ENCODE measurements at places on chromosomes 16 and 17. TPM values are rescaled to one million over a fixed set of nuclear protein-coding genes. Genes with fewer than 3 reads are reported as not detected.

GRCh38 chr17:300881-301280 is 51.7 kb downstream of the RPH3AL start:
- no peak for DNase-seq

DNA sequence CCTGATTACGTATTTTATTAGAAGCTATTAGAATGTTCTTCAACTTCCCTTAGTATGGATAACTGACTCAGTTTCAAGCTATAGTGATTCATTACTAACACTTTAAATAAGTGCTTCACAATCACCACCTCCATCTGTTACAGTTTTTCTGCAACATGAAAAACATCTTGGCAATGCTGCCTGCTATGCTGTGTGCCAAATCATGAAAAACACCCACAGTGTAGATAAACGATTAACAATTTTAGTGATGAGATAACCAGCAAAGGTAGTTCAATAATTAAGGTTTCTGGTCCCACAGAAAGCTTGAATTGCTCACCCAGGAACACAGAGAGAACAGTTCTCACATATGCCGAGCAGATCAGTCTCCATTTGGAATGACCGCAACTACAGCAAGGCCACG is 51.4 kb upstream of the SLC25A19 start:
- no peak for DNase-seq

DNA sequence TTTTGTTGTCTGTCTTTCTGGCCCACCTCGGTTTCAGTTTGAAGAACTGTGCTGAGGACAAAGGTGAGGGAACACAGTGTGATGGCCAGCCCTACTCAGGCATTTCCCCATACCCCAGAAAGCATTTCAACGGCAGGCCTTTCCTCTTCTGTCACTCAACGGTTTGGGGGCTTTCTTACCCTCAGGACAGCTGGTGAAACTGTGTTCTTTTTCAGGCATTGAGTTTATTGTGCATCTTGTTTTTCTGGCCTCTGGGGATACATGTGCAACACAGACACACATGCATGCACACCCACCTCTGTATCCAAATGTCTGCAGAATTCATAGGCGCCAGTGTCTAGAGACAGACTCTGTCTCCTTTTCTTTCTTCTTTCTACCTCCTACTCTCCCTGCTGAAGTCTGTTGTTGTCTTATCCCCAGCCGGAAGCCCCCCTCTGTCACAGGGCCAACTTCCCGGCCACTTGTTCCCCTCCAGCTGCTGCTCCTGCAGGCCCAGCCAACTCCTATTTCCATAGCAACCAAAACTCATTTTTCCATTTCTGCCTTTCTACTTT is 17.0 kb downstream of the CHD9 start:
- peak; percentile 76 for DNase-seq

The KRT24 gene
- polyA plus RNA-seq = 4.7 TPM

The GUCY2D gene
- polyA plus RNA-seq = not detected

DNA sequence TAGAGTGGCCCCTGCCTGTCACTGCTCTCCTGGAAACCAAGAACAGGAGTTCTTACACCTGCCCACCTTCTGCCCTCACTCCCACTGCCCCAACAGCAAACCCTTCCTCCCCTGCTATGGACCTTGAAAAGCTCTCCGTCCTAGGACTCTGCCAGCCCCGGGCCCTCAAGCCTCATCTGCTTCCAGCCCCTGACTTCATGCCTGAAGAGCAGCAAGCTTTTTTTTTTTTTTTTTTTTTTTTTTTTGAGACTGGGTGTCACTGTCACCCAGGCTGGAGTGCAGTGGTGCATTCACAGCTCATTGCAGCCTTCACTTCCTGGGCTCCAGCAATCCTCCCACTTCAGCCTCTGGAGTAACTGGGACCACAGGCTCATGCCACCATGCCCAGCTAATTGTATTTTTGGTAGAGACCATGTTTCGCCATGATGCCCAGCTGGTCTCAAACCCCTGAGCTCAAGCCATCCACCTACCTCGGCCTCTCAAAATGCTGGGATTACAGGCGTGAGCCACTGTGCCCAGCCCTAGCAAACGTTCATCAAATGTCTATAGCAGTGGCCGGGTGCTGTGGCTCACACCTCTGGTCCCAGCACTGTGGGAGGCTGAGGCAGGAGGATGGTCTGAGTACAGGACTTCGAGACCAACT is 16.9 kb downstream of the CARHSP1 start:
- no peak for DNase-seq

DNA sequence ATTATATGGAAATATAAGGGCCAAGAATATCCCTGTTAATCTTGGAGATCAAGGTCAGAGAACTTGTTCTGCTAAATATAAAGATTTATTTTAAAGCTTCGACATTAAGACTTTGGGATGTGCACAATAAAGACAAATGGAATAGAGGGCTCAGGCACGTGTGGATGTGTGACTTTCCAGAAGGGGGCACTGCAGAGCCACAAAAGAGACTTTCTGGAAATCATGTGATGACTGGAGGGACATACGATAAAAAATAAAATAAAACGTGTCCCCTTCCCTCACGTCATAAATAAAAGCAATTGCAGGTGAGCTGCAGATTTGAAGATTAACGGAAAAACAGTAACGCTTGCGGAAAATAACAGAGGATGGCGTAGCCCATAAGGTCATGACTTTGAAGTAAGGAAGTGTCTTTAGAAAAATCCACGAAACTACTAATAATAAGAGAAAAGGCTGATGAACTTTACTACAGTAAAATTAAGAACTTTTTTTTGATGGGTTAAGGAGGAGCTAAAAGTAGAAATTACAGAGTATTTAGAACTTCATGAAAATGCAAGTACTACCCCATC is 9.4 kb upstream of the ENGASE start:
- DNase-seq = no peak

DNA sequence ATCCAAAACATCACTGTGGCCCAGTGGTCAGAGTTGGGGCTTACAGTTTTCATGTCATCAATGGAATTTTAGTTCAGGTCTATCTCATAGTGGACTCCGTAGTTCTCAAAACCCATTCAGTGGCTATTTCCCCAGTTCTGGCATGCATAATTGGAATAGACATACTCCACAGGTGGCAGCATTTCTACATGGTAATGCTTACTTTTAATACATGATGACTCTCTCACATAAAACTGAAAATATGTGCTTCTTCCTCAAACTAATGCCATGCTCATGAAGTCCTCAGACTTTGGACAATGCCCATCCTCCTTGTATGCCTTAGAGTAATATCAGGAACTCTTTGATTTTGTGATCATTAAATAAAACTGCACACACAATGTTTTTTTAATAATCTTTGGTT is 857.4 kb upstream of the GOT2 start:
- no peak for DNase-seq

DNA sequence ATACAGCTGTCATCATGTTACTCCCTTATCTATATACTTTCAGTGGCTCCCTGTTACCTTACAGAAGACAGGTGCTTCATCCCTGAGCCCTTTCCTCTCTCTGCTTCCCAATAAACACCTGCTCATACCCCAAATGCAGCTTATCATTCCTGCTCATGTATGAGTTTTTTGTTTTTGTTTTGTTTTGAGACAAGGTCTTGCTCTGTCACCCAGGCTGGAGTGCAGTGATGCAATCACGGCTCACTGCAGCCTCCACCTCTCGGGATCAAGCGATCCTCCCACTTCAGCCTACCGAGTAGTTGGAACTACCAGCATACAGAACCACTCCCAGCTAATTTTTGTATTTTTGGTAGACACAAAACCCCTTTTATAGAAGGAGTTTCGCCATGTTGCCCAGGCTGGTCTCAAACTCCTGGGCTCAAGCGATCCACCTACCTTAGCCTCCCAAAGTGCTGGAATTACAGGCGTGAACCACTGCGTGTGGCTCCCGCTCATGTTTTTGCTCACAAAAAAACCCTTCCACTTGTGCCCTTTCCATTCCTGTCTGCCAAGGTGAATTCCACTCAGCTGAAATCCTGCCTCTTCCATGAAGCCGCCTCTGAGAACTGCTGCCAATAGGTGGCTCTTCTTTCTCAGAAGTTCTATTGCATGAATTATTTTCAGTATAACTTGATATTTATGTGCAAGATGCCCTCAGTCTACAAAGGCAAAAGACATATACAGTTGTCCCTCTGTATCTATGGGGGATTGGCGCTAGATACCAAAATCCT is 7.9 kb upstream of the RNF157 start:
- DNase-seq = no peak

The ARHGAP23 gene
- polyA plus RNA-seq = 39.8 TPM

The PRAC1 gene
- polyA plus RNA-seq = 18.0 TPM

The GRIN2C gene
- 0.47 TPM for polyA plus RNA-seq

The STAC2 gene
- polyA plus RNA-seq = 1.1 TPM

DNA sequence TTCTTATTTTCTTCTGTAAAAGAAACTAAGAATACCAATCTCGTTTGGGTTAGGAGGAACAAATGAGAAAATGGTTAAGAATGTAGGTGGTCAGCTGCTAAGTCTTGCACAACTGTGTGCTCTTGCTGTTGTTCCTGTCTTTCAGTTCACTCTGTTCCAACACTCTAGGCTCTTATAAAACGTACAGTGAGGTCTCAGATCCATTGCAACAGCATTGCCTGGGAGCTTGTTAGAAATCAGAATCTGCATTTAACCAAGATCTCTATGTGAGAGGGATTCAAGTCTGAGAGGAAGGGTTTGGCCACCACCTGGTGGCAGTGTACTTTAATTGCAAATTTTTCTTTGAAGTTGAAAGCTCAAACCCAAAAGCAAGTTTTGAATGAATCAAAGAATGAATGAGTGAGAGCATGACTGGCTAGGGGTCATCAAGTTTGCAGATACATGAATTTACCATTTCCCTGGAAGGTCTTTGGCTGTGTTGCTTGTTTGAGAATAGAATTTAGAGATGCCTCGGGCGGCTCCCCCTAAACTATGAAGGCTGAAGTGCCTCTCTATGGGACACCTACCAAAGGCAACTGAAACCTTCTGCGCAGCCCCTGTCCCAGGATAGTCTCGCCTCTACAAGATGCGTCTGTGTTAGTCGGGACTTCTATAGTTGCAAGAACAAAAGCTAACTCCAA is 2.5 kb downstream of the ALOX15B start:
- DNase-seq = no peak

Measured in urinary bladder (tissue), 4 donors.